ENCODE measurements at places on chromosomes 2 and 18. TPM values are rescaled to one million over a fixed set of nuclear protein-coding genes. Genes with fewer than 3 reads are reported as not detected.

- no peak for DNase-seq
These were observed 10.5 kb upstream of the INSIG2 start for GRCh38 chr2:118077636-118078247.

Gene FOXD4L1
- total RNA-seq: not detected

- DNase-seq: no peak
These were observed 12.9 kb upstream of the EPAS1 start for GRCh38 chr2:46284260-46284659.

DNA sequence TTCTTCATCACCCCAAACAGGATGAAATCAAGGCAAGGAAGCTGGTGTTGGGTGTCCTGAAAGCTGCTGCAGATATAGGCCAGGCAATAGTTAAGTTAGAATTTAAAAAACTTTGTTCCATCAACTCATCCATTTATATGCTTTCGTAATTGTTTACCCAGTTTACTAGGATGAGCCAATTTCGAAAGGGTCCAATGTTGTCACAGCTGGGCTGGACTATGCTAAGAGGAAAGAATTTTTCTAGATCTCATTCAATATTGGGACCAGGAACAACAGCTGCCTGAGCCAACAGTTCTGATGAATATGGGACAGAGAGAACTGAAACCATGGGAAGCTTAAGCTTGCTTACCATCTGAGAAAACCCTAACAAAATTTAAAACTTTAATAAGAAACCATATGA, 21.6 kb upstream of the SP3 start:
- DNase-seq: no peak

DNA sequence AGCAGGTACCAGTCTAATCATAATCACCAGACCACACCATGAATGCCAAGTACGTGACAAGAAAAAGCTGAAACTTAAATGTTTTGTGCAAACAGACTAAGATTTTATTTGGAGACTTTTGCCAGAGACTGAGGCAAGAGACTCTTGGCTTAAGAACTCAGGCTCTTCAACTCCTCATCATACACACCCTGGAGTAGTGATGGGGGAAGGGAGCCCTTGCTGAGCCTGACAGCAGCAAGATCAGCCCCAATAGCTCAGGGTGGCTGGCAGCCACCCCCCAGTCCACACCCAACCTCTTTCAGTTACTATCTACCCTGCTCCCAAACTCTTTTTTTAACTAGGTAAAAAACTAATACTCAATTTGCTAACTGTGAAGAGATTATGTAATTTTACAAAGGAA, 114.8 kb downstream of the CCBE1 start:
- no peak for DNase-seq

GRCh38 chr2:123993728-123994323, 31.3 kb upstream of the CNTNAP5 start:
- DNase-seq: no peak

- DNase-seq: no peak
These were observed 14.7 kb downstream of the CNTNAP5 start for GRCh38 chr2:124039762-124040291.
